ENCODE measurements at places on chromosomes 13 and 19.

DNA sequence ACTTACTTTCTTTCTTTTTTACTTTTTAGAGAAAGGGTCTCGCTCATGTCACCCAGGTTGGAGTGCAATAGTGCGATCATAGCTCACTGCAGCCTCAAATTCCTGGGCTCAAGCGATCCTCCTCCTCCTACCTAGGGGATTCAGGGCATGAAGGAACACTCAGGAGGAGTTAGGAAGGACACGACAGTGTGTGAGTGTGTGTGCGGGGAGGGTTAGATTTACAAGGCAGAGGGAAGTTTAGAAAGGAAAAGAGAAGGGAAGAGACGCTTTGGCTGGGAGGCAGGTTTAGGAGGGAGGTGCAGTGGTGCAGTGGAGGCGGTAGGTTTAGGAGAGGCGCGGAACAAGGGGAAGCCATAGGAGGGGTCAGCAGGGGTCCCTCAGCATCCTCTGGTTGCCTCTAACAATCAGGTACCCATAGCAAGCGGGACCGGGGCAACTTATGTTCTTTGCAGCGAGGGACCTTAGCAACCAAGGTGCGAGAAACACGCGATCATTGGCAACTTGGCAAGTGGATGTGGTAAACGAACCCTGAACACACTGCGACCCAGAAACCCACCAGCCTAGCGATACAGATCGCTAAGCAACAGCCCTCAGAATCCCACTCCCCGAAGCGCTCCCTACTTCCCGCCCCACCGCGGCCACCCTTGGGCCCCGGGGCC, 501 bp downstream of the SIRT2 start:
- DNase-seq: peak; percentile 24

GRCh38 chr13:89897681-89898080, 1449.8 kb upstream of the MIR17HG start:
- DNase-seq: no peak

GRCh38 chr13:50094615-50095293, 79.5 kb downstream of the KCNRG start:
- DNase-seq: no peak

DNA sequence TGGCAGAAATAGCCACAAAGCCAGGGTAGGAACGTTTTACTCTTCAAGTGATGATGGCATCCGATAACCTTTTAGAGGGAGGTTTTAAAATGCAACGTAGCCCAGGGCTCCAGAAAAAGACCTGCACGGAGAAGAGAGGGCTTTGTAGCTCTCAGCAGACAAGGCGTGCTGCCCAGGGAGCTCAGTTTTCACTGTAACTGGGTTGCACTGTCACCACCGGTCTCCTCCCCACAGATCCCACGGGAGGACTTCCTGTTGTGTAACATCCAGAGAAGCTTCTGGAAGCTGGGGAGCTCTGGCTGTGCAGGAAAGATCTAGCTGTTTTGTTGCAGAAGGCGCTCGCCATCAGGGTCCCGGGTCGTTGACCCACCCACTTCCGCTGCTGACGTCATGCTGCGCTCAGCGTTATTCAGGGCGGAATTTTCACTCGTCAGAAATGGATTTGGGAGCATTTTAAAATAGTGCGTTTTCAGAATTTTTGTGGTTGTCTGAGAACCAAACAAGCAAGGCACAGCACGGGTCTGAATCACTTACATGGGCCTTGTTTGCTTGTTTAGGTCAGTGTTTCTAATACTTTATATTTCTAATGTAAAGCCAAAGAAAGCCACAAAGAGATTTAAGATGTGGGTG, 50.8 kb downstream of the ATP11A start:
- peak; percentile 69 for DNase-seq

DNA sequence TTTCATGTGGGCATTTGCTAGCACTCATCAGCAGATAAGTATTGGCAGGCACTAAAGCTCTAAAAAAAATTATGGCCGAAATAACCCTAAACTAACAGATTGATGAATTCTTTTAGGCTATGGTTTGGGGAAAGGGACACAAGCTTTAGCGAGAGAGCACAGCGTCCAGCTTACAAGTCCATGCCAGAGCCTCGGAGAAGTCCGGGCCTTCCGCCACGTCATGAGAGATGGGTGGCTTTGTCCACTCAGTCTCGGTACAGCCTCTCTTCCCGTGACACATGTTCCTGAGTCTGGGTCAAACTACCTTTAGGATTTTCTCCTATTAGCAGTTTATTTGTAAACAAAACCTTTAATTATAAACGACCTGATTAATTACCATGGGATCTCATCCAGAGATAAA, 27.7 kb downstream of the TMTC4 start:
- DNase-seq: no peak

- DNase-seq: no peak
Measured at GRCh38 chr19:15296353-15296752, 36.0 kb downstream of the BRD4 start.

DNA sequence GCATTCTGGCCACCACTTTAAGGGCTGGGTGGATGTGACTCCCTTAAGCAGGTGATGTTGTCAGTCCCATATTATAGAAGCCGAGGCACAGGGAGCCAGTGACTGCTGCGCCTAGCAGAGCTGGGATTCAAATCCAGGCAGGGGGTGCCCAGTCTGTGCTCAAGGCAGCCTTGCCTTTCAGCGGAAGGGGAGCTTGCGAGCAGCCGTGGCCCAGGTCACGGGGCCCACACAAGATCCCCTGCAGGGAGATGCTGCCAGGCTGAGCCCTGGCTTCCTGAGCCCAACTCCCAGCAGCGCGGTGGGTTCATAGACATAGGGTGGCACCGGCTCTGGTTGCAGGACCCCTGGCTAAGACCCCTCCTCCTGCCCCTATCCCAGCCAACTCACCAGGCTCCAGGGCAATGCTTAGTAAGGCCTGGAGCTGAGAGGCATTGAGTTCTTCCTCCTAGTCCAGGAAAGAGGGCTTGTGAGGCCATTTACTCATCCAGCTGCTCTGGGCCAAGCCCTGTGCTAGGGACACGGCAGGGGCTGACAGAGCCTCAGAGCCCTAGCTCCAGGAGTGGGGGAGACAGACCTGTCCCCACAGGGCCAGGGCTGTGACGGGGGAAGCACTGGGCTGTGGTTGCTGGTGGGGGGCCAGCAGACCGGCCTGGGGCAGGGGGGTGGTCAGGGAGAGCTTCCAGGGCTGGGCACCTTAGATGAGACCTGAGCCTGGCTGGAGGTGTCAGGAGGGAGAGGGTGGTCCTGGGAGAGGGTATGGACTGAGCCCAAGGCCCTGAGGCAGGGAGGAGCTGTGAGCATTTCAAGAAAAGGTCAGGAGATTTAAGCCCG, 9.6 kb downstream of the CAPN12 start:
- DNase-seq: no peak

GRCh38 chr13:44052780-44053184, 173.1 kb downstream of the LACC1 start:
- peak; percentile 79 for DNase-seq

GRCh38 chr19:3440082-3440481, 40.2 kb downstream of the SMIM24 start:
- DNase-seq: peak; percentile 30
